Sciatic nerve (tissue), 2 donors: ENCODE measurements at places on chromosomes 7 and 10. TPM values are rescaled to one million over a fixed set of nuclear protein-coding genes. Genes with fewer than 3 reads are reported as not detected.

DNA sequence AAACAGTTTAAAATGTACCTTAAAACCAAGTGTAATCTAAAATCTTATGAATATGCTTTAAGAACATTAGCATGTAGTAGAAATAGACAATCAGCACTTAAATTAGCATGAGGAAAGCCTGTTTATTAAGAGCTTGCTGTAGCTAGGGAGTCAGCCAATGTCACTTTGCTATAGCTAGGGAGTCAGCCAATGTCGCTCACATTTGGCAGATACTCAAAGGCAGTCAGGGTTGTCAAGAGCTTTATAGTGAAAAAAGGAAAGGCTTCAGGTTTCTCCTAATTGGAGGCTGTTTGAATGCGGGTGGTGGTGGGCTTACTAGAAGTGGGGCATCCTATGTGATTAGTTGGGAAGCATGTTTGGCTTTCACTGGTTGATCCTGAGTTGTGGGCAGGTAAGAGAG, 226.2 kb upstream of the DGKB start:
- no peak for DNase-seq

DNA sequence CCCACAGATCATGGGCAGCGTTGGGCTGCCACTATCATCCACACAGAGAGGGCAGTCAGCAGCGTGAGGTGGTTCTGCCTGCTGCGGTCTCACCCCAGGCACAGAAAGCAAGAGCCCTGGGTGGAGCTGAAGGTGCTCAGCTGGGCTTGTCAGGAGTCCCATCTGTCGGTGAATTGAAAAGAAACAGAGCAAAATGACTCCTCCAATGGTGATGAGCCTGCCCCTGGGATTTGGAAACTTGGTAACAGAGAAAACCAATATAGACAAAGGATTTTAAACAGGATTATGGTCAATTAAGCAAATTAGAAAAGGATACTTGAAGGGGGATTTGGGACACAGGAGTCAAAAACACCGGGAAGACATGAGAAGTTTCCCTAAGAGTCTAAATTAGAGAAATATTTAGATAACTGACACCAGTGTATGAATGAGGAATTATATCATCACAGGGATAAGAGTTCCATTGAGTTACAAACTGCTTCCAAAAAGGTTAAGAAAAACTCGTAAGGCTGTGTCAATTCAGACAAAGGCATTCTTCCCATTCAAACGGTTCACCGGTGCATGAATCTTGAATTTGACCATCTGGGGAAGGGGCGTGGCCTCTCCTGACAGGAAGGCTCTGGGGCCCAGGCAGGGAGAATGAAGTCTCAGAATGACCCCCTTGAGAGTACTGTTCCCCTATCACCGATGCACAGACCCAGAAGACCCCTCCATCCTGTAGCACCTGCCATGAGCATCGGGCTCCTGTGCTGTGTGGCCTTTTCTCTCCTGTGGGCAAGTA, 70.0 kb upstream of the PRSS58 start:
- no peak for DNase-seq

DNA sequence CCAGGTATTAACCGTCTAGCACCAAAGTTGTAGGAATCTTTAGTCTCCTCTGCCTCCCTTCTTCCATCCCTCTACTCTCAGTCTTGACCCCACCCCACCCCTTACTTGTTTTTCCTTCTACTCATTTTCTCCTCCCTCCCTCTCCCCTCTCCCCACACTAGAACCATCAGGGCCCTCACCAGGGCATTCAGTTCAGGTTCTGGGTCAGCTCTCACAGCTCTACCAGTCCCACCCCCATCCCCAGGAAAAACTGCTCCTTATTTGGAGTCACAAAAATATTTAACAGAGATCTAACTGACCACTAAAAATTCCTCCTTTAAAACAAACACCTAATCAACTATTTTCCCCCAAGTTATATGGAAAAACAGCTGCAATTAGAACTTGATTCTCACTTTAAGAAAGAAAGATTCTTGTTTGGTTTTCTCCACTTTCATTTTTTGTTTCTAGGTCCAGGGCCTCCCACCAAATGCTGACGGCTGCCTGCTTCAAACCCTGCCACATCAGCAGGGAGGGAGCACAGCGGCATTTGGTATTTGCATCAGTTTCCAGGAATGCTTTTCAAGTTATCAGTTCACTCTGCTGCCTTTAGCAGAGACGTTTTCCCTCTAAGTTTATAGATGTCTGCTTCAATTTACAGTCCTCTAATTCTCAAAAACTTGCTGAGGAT, 2.8 kb upstream of the COL1A2 start:
- peak; percentile 59 for DNase-seq

GRCh38 chr7:151008511-151009323, 15.6 kb downstream of the ATG9B start:
- DNase-seq = peak; percentile 77

DNA sequence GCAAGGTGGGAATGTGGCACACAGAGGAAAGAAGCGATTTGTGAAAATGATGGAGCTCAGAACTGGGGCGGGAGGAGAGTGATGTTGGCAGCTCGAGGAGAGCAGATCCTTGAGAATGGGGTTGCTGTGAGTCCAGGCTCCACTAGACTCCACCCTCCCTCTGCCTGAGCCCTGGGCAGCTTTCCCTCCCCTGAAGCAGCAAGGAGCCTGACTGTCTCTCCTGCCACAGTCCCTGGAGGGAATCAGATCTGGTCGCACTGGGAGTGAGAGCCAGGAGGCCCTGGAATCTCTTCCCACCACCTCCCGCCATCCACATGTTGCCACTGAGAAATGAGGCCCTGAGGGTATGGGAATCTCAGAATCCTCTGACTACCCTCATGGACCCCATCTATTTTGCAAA, 362.7 kb downstream of the PLXNA4 start:
- DNase-seq = no peak

DNA sequence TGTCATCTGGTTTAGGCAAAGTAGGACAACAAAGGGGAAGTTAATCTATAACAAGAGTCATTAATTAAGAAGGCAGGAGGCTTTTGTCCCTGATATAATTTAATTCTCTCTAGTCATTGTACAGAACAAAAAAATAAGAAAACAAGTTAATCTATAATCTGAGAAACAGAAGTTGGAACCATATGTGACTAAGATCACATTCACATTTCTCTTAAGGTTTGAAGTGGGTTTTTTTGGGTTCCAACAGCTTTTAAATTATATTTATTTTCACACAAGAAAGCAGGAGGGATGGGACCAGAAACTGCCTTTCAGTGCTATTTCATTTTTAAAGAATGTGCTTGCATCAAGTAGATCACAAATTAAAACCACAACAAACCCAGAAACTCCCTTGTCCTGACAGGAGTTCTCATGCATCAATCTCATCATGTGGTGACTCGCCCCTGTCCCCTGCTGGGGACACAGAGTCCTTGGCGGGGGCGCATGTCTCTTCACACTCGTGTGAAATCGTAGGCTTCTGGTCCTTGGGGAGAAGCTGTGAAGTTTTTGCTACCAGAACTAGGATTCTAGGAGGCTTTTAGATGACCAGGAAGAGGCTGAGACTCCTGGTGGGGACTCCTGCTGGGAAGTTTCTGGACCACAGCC, 10.1 kb upstream of the OPN4 start:
- DNase-seq = no peak

GRCh38 chr10:91226093-91226492, 5.6 kb downstream of the PCGF5 start:
- DNase-seq = no peak

GRCh38 chr10:127945341-127945758, 38.4 kb downstream of the PTPRE start:
- no peak for DNase-seq

- no peak for DNase-seq
Observed at GRCh38 chr7:18607025-18607424, 111.5 kb downstream of the HDAC9 start.

- DNase-seq = no peak
Observed at GRCh38 chr7:132450188-132450587, 126.1 kb downstream of the PLXNA4 start.

GRCh38 chr7:70590126-70590854, 541.7 kb upstream of the GALNT17 start:
- DNase-seq = no peak

DNA sequence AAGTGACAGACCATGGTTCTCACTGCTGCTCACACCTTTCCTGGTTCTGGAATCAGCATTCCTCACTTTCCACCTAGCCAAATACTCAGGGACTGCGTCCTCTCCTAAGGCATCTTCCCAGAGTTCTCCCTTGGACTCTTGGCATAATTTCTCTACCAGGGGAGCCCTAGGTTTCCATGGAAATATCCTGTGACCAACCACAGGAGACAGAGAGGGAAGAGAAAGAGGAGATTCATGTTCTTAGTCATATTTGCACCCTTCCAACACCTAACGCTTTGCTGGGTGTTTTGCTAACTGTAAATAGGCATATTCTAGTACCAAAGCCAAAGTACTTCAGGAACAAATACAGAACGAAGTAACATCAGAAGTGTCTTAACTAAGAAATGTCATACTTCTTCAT, 28.6 kb downstream of the DENND11 start:
- DNase-seq = no peak

- DNase-seq = peak; percentile 60
Observed at GRCh38 chr10:12348294-12348869, 965 bp upstream of the CAMK1D start.

DNA sequence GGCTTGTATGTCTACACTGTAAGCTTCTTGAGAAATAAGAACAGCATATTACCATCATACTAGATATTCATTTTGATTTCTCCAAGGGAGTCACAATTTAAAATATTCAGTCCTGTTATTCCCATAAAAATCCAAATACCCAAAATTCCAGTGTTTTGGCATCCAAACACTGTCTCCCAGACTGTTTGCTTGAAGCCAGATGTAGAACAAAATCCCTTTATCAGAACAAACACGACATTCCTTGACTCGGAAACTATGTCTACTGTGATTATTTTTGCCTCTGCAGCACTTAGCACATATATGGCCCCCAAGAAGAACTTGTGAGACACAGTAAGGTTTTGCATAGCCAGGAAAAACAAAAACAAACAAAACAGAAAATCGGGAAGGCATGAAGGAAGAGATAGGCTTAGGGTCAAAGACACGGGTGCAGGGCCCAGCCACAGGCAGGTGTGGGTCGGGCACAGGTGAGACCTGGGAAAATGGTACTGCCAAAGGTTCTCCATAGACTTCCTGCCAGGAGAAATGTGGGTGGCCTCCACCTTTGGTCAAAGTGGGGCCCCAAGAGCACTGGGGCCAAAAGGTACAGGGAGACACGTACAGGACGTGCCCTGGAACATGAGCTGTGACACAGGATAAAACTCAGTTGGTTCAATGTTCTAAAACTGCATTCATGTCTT, 36.5 kb downstream of the CPXM2 start:
- DNase-seq = no peak

- no peak for DNase-seq
Observed at GRCh38 chr7:111887734-111888133, 318.5 kb downstream of the DOCK4 start.

- no peak for DNase-seq
Observed at GRCh38 chr10:13739183-13739582, 152.4 kb downstream of the PRPF18 start.

- no peak for DNase-seq
Observed at GRCh38 chr7:128729494-128729893, 9.7 kb upstream of the CALU start.

- DNase-seq = no peak
Observed at GRCh38 chr10:22723343-22723779, 9.0 kb upstream of the PIP4K2A start.

- no peak for DNase-seq
Observed at GRCh38 chr7:147170341-147171012, 1053.9 kb downstream of the CNTNAP2 start.

DNA sequence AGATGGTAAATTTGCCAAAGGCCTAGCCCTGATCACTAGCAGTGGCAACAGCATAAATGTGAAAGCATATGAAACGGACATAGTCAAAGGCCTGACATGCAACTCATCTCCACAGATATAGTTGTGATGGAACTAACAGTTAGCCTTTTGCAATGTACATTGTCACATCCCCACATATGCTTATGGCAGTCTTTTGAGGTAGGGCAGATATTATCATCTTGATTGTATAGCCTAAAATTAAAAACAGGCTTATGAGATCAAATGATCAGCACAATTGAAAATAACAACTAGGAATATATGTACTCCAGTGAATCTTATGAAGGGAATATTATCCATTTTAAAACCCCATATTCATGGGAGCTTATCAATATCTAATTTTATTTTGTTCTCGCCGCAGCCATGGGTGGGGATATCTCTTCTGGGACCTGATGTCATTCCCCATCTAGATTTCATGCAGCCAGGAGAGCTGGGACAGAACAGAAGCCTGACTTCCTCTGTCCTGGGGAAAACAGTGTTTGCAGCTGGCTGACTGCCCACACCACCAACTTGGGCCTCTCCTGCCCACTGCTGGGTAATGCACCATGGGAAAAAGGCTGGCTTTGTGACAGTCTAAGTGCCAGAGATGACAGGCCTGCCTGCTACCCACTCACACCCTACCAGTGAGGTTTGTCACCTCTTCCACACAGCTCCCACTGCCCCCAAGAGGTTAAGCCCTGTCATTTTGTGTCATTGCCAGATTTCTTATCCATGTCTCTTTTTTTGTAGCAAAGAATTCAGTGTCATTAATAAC, 180.2 kb upstream of the FZD1 start:
- peak; percentile 67 for DNase-seq

DNA sequence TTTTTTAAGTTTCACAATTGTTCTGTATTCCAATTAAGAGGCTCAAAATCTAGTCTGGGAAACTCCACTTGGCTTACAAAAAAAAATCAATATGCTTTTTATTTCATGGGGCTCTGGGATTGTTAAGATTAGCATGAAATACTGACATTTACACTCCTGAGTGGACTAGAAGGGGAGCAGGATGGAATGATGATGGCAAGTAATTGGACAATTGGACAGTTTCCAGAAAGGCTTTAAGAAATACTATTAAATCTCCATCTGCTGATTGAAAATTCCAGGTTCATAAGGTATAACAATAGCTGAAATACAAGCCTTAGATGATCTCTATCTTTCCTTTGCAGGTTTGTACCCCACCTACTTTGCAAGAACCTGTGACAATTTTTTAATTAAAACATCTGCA, 184.4 kb downstream of the LRRTM3 start:
- DNase-seq = no peak

DNA sequence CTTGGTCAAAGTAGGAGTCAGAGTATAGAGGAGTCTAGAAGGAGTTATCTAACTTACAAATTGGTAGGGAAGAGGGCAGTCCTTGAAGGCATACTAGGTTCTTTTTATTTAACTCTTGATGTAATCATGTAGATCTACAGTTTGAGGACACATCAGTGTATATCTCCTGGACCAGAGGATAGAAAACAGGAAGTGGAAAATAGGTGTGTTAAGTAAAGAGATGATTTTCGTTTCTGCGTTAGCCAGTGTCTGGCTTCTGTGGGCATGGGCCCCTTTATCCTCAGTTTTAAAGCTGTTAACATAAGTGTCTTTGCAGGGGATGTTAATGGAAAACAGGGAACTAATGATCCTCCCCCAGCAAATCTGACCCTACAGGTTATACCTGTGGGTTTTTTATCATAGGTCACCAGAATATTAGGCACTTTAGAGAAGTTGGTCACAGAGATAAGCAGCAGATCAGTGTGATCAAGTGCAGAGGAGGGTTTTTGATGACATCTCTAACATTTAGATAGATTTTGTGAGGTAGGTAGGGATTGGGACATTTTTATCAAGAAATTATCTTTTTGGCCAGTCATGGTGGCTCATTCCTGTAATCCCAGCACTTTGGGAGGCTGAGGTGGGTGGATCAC, 58.6 kb upstream of the PRSS1 start:
- no peak for DNase-seq

The NME8 gene
- 1.2 TPM for total RNA-seq

The SRRM3 gene
- total RNA-seq = 2.9 TPM

The CAMK2B gene
- total RNA-seq = 26.9 TPM

The TMEM225B gene
- 3.5 TPM for total RNA-seq

The HOXA2 gene
- 3.9 TPM for total RNA-seq

The GRID1 gene
- 15.4 TPM for total RNA-seq
